Regular cardiac myocyte (primary cell): ENCODE measurements at places on chromosomes 5 and 9. TPM values are rescaled to one million over a fixed set of nuclear protein-coding genes. Genes with fewer than 3 reads are reported as not detected.

Gene MCTP1
- 0.77 and 3.7 TPM in 2 replicates for total RNA-seq

Gene PALM2AKAP2
- total RNA-seq = 37.2 and 42.3 TPM in 2 replicates

Gene MRPL22
- total RNA-seq = 27.6 and 35.3 TPM in 2 replicates

Gene WDR31
- total RNA-seq = 1.3 and 2.0 TPM in 2 replicates

Gene IFT74
- 14.0 and 17.8 TPM in 2 replicates for total RNA-seq

Gene HRCT1
- 0.28 and 0.58 TPM in 2 replicates for total RNA-seq
